RPMI7951 (cell line): ENCODE measurements at places on chromosomes 7 and 10. TPM values are rescaled to one million over a fixed set of nuclear protein-coding genes. Genes with fewer than 3 reads are reported as not detected.

GRCh38 chr7:117937753-117938483 lies 64.7 kb upstream of the CTTNBP2 start:
- DNase-seq: no peak

- no peak for DNase-seq
Observed at GRCh38 chr7:46089281-46089680, 168.2 kb upstream of the IGFBP3 start.

GRCh38 chr7:26590709-26591108 lies 273.7 kb downstream of the SKAP2 start:
- DNase-seq: no peak

DNA sequence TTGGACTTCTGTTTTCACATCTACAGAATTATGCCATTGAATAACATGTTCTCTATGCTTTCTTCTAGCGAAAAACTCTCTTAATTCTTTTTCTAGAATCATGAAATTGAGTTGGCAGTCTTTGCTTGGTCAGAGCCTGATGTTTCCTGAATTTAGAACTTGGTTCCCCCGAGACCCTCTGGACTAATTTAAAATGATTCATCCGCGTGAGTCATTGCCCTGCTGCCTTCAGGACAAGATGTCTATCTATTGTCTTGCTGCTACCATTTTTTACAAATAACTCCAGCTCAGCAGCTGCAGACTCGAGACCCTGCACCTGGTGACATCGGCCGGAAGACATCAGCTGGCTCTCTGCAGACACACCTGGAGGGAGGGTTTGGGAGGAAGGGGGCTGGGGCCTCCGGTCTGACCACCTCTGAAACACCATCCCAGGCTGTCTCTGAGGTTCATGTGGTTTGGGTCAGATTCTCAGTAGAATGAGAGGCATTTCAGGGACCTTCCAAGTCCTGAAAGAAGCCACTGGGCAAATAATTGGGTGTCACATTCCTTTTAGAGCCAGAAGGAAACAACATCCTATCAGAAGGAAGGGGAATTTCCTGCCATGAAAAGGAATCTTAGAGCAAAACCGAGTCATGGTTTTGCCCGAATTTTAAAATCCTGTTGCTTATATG lies 20.9 kb upstream of the KLF6 start:
- peak; percentile 97 for DNase-seq

GRCh38 chr7:25436413-25436812 lies 208.1 kb upstream of the NPVF start:
- DNase-seq: no peak

DNA sequence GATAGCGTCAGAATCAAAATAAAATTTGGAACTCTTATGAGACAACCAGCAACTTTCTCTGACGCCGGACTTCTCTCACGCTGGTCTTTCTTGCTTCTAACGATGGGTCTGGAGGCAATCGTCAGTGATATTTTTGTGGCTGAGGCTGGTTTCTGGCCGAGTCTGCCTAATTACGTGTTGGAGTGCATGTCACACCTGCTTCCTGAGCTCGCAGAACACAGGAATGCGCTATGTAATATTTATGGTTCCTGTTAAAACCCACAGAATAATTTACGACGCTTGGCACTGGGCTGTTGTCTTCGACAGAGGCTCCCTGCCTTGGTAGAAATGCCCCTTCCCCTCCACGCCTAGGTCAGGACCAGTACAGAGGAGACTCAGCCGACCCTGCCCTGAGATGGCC lies 64.9 kb downstream of the NPTX2 start:
- DNase-seq: no peak

DNA sequence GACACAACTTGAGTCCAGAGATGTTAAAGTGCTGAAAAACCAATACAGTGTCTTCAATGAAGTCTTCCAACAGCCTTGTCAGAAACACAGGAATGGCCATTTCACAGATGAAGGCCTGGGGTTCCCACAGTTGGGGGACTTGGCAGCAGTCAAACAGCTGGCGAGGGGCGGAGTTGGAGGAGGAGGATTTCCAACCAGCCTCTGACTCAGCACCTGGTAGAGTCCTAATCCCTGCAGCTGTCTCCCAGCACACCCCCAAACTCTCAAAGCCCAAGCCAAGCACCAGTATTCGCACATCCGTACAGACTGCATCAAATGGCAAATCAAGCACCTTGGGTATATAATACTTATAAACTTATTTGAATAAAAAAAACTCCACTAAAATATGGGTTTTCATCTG lies 28.0 kb downstream of the CTBP2 start:
- peak; percentile 16 for DNase-seq

GRCh38 chr10:133309100-133309719 lies 496 bp downstream of the ZNF511 start:
- DNase-seq: peak; percentile 77

- peak; percentile 47 for DNase-seq
Observed at GRCh38 chr7:964401-965231, 10.1 kb upstream of the ADAP1 start.

DNA sequence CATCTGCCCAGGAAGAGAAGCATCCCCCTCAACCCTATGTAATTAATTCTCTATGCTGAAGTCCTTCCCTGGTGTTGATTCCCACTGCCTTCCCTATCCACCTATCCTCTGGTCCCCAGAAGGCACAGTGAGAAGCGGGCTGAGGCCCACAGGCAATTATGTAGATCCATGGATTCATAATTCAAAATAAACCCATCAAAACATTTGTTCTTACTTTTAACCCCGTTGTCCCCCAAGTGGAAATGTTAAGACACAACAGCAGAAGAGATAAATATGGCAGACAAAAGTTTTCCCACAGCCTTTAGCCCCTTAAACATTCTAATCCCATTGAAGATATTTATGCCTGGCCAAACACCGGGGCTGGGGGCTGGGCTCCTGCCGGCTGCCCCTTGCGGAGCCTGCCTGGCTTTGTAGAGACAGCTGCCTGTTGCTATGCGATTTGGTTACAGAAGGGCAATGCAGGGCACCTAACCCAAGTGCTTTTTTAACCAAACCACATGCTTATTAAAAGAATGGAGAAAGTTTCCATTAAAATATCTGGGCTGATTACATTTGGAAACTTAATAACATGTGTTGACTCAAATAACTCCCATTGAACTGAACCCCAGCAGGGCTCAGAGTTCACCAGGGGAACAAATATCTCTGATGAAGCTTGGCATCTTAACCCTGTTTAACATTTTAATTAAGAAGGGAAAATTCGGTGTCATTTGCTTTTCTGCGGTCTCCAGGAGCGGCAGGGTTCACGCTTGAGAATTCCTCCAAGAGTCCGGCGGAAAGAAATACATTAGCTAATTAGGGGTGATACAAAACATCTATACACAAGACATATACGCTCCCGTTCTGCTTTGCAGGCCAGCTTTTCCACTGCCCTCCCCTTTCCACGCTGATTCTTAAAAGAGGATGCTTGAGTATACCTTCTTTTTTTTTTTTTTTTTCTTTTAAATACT lies 110.8 kb upstream of the FGFR2 start:
- DNase-seq: no peak

DNA sequence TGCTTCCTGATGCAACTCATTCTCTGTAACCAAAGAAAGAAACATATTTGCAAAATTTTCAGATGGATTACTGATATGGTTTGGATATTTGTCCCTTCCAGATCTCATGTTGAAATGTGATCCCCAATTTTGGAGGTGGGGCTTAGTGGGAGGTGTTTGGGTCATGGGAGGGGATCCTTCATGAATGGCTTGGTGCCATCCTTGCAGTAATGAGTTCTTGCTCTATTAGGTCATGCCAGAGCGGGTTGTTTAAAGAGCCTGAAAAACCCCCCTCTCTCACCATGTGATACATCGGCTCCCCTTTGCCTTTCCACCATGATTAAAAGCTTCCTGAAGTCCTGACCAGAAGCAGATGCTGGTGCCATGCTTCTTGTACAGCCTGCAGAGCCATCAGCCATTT lies 43.8 kb upstream of the PRKG1 start:
- DNase-seq: no peak

DNA sequence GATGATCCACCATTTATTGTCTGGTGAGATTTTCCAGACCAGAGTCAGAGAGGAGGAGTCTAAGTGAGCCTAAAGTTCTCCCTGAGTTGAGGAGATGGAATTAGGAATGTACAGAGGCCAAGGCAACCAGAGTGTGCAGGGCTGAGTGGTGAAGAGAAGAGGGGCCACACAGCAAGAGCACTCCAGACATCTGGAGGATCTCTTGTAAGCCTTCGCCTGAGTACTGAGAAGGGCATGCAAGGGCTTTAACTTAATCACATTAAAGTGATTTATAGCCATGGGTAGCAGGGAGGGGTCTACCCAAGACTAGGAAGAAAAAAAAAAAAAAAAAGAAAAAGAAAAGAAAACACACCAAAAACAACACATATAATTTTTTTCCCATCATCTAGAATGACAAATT lies 1190.4 kb downstream of the GATA3 start:
- no peak for DNase-seq

- DNase-seq: no peak
Observed at GRCh38 chr7:44056681-44057080, 8.7 kb downstream of the PGAM2 start.

- no peak for DNase-seq
Observed at GRCh38 chr7:109873296-109873695, 1217.6 kb upstream of the LRRN3 start.

GRCh38 chr10:77553966-77554365 lies 83.6 kb downstream of the KCNMA1 start:
- peak; percentile 81 for DNase-seq

GRCh38 chr7:112108981-112109380 lies 97.2 kb downstream of the DOCK4 start:
- DNase-seq: no peak

DNA sequence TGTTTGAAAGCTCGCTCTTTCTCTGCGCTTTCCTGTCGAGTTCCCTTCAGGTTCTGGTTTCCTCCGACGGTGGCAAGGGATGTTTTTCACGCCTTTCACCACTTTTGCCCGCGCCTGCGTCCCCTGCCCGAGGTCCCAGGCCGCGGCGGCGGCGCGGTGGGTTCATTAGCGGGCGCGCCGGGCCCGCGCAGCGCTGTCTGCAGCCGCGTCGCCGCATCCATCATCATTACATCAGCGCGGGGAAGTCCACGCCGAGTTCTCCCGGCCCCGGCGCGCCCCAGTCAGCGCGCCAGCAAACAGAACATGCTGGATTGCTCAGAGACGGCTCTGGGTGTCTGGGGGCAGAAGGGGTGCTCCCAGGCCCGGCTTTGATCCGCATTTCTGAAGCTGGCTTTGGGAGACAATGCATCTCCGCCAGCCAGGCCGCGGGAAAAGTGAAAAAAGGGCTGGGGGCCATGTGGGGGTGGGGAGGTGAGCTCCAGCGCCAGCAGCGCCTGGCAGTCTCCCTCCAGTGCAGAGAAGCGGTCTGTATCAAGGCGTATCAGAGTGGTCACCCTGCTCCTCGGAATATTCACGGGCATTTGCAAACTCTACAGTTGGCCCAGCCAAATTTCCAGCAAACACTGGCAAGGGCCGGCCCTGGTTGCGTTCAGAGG lies 8.9 kb downstream of the GLI3 start:
- no peak for DNase-seq

- DNase-seq: no peak
Observed at GRCh38 chr7:106278695-106279094, 6.1 kb downstream of the NAMPT start.

DNA sequence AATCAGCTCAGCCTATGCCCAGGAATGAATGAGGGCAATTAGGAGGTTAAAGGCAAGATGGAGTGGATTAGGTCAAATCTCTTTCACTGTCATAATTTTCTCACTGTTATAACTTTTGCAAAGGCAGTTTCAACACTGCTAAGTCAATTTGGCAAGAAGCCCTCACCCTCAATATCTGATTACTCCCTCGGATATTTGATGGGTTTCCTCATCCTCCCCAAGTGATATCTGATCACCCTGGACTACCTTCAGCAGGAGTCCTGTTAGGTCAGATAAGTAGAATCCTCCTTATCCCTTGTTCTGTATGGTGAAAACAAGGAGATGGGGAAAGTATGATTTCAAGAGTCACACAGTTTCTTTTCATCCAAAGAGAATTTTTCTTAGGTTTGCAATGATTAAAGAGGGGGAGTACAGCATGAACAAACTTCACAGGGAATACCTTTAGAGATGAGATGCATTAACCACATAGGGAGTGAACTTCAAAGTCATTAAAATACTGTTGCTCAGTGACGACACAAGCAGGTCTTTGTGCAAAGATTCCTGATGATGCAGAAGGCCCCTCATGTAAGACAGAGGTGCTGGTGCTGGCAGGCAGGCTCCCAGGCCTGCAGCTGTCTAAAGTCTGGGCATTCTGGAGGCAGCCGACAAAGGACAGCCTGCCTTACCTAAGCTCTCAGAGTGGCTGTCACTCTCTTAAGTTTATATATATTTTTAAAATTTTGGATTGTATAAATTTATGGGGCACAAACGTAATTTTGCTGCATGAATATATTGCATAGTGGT lies 75.4 kb upstream of the POM121L12 start:
- no peak for DNase-seq

The STAG3 gene
- 2.5 and 3.8 TPM in 2 replicates for total RNA-seq

The ZNF804B gene
- not detected in 2 replicates for total RNA-seq

The AS3MT gene
- 1.3 and 1.9 TPM in 2 replicates for total RNA-seq

The GIMAP2 gene
- 9.1 and 11.5 TPM in 2 replicates for total RNA-seq

The PLAC9 gene
- total RNA-seq: 0.78 and 1.2 TPM in 2 replicates

The GTF2IRD1 gene
- 4.8 and 6.4 TPM in 2 replicates for total RNA-seq

The NAT16 gene
- total RNA-seq: not detected in 2 replicates

The CAMK2B gene
- 10.9 and 19.6 TPM in 2 replicates for total RNA-seq
